Calu3 (cell line): ENCODE measurements at places on chromosomes 2 and 18.

- DNase-seq = no peak
Measured at GRCh38 chr2:212975333-212975732, 176.1 kb downstream of the IKZF2 start.

DNA sequence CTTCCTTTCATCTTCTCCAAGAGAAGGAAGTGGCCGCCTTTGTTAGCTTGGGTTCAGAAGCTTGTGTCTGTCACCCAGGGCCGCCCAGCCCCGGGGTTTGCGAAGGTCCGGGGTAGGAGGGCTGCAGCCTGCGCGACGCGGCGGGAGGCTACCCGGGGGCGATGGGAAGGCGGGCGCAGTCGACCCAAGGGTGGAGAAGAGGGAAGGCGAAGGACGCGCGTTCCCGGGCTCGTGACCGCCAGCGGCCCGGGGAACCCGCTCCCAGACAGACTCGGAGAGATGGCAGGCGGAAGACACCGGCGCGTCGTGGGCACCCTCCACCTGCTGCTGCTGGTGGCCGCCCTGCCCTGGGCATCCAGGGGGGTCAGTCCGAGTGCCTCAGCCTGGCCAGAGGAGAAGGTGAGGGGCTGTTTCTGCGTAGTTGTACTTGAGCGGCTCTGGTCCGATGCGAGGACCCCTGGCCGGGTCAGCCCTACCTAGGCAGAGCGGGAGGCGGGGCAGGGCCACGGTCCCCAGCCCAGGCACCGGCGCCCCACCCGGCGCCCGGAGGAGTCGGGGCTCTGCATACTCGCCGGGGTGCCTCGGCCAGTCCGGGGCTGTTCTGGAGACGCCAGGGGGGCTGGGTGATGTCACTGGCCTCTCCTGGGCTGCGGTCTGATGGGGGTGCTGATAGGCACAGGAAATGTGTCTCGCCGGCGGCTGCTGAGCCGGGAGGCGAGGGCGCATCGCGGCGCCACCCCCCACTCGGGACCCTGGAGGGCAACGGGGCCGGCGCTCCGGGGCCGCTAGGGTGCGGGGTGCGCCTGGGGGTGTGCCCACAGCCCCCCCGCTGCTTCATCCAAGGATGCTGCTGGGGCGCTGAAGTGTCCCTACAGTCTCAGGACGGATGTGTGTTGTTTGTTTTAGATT lies at the start of gene QPCT:
Gene QPCT, plus strand, starts transcription at position 178 of the 909 bp plus-strand sequence. Its CDS starts 102 bp downstream, at position 280.
- peak; percentile 47 for DNase-seq

- no peak for DNase-seq
Measured at GRCh38 chr2:208350610-208351009, 56.0 kb upstream of the PTH2R start.

DNA sequence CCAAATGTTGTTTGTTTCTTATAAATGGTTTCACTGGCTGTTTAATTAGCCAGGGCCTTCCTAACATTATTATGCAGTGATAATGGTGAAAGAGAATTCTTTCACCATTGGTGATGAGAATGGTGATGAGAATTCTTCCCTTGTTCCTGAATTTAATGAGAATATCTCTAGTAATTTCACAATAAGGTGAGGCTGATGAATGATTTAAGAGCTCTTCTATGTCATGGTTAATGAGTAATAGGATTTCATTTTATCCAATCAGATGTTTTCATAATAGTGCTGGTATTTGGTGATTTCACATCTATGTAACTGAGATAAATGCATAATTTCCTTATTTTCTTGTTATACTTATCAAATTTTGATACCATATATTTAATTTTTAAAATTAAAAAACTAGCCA lies 535.7 kb upstream of the ZEB2 start:
- DNase-seq = no peak

DNA sequence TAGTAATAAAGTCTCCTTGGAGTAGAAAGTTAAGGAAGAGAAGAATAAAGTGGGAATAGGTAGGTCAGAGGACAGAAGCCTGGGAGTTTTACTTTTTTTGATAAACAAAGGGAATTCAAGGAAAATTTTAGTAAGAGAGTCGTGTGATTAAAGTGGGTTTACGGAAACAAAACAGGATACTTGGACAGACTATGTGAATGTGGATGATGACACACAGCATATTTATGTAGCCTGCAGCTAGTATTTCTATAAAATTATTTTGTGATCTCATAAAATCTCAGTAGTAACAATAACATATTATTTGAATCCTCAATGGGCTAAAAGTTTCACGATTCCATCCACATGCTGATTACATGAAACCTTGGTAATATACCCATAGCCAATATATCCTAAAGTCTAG lies 450.7 kb upstream of the PIK3C3 start:
- no peak for DNase-seq
